ENCODE measurements at places on chromosomes 6 and 20.

GRCh38 chr20:60138256-60139220, 180.3 kb downstream of the CDH26 start:
- DNase-seq: no peak

DNA sequence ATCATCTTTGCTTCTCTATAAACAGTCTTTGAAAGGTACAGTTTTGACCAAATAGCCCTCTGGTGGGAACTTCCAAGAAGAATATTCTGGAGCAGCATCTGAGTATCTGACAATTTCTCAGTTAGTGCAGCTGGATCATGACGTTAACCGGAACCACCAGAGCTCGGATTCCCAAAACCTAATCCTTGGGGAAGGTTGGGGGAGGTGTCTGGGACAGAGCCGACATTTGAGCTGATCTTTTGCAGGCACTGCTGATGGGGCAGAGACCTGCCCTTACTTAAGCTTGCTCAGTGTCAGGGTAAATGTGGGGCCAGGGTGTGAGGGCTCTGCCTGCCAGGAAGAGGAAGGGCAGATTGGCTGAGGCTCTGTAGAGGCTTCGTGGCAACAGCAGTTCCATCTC, 416.6 kb downstream of the DHX35 start:
- no peak for DNase-seq

- no peak for DNase-seq
These were observed 89.8 kb upstream of the MAP3K7 start for GRCh38 chr6:90676516-90677300.

DNA sequence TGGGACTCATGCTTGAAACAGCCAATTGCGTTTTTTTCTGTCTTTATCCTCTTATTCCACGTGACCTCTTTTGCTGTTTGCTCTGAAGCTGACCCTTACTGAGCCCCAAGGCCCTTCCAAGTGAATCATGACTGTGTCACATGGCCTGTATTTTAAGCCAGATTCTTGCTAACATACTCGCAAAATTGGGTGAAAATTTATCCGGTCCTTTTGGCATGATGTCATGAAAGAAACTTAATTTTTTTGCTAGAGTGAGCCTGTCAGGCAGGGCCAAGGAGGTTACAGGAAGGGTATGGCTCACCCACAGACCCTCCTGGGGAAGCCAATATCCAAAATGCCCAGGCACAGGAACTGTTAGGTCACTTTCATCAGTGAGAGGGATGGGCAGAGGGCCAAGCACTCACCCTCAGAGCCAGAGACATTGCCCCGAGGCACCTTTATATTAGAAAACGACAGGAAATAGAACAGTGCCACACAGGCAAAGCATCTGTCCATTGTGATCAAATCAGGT, 296.7 kb downstream of the CDH26 start:
- no peak for DNase-seq

DNA sequence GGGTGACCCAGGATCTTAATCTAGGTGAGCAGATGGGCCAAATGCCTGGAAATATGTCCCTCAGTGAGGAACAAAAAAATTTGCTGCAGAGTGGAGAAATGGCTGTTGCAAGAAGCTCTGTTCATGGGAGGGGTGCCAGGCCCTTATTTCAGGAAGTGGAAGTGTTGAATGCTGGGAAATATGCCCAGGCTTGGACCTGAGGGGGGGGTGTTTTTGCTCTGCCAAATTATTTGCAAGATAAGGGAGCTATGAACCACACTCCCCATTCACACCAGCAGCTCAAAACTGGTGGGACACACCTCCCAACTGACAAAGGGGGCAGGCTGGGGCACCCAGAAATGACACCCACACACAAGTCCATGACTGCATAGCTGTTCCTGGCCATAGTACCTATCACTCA, 8.7 kb downstream of the CST4 start:
- DNase-seq: no peak

DNA sequence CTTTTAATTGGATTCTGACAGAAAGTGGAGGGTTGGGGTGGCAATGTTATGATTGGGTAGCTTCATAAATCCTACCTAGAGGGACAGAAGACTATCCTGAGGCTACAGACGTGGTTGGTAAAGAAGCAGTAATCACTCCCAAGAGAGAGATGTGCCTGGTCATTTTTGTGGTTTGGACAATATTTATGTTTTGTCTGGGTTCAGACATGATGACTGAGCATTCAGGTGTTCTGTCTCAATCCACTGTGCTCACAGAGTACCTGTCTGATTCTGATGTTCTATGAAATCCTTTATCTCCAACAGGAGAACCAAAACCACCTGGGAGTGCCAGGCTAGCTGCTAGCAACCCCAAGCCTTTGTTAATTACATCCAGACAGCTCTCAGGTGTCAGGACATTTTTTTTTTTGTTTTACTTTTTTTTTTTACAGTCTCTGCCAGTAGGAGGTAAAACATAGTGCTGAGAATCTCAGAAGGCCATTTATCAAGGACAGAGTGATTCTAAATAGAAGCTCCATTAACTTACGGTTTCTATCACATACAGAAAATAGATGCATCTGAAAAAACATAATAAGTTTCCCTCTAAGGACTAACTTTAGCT, 1.6 kb upstream of the HLA-DQA1 start:
- DNase-seq: no peak

- no peak for DNase-seq
These were observed 406.5 kb downstream of the KIF16B start for GRCh38 chr20:16166737-16167136.

DNA sequence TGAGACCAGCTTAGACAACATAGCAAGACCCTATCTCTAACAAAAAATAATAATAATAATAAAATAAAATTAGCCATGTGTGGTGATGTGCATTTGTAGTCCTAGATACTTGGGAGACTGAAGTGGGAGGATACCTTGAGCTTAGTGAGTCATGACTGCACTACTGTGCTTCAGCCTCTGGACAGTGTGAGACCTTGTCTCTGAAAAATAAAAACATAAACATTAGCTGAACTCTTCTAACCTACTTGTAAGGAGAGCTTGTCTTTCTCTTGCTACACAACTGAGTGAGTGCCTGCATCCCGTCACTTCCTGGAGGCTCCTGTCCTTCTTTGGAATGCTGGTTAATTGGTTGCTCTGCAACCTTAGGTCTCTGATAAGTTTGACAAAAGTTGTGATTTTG, 5.1 kb upstream of the DBNDD2 start:
- no peak for DNase-seq

GRCh38 chr6:148440016-148440415, 97.4 kb downstream of the SASH1 start:
- DNase-seq: no peak

- no peak for DNase-seq
These were observed 233.9 kb downstream of the ERMARD start for GRCh38 chr6:169985121-169986015.

- no peak for DNase-seq
These were observed 56.8 kb downstream of the SNX9 start for GRCh38 chr6:157879873-157880254.

GRCh38 chr6:44494011-44494501, 106.5 kb downstream of the CDC5L start:
- no peak for DNase-seq

- DNase-seq: no peak
These were observed 36.1 kb downstream of the GFOD1 start for GRCh38 chr6:13451181-13451895.

- DNase-seq: no peak
These were observed 31.5 kb downstream of the AAR2 start for GRCh38 chr20:36267605-36268381.

- DNase-seq: peak; percentile 82
These were observed at the start of gene TMEM181 for GRCh38 chr6:158559895-158560835. TMEM181 (plus strand) TSS chr6:158560091; CDS start chr6:158560225, 134 bp downstream.

DNA sequence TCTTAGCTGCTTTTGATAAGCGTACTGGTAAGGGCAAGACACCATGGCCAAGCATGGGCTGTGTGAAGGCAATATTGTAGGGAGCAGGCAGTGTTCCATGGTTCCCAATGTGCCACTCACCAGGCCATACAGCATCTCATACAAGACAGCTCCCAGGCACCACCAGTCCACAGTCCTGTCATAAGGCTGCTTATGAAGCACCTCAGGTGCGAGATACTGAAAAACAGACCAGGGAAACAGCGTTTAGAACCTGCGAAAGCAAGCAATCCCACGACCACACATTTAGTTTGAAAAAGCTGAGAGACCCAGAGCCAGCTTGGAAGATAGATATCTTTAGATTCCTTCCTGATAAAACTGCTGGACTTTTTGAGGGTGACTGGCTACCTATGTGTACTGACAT, 119.1 kb upstream of the SLC2A12 start:
- no peak for DNase-seq
